ENCODE measurements at places on chromosomes 5 and 9. TPM values are rescaled to one million over a fixed set of nuclear protein-coding genes. Genes with fewer than 3 reads are reported as not detected.

LRRC70 gene
- total RNA-seq: 0.95 TPM

PCDHB1 gene
- total RNA-seq: not detected

N4BP3 gene
- total RNA-seq: 4.3 TPM

TOR4A gene
- total RNA-seq: 22.4 TPM

ABCA1 gene
- 1.6 TPM for total RNA-seq

CD74 gene
- total RNA-seq: 1,158 TPM

DNA sequence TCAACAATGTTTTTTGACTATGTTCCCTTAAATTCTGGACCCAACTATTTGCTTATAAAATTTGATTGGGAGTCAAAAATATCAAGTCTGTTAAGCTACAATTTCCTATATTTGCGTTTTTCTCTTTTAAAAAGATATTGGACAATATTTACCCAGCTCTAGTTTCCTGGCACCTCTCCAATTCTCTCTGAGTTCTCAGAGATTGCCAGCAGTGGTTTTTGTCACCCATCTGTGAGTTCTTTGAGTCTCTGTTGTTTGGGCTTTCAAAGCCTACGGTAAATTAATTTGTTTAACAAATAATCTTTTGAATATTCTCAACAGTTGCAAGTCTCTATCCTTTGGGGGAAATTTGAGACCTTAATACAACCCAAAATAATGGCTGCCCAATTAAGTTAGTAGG, 174.2 kb upstream of the PUM3 start:
- H3K4me3 ChIP-seq: no peak overlapping the region
- DNase-seq: no peak
- H3K27ac ChIP-seq: no peak overlapping the region
- H3K27me3 ChIP-seq: peaks cover under 1% of the 10 kb centered on the region
- H3K4me1 ChIP-seq: no peaks in the 10 kb centered on the region
- H3K36me3 ChIP-seq: no peaks in the 10 kb centered on the region

DNA sequence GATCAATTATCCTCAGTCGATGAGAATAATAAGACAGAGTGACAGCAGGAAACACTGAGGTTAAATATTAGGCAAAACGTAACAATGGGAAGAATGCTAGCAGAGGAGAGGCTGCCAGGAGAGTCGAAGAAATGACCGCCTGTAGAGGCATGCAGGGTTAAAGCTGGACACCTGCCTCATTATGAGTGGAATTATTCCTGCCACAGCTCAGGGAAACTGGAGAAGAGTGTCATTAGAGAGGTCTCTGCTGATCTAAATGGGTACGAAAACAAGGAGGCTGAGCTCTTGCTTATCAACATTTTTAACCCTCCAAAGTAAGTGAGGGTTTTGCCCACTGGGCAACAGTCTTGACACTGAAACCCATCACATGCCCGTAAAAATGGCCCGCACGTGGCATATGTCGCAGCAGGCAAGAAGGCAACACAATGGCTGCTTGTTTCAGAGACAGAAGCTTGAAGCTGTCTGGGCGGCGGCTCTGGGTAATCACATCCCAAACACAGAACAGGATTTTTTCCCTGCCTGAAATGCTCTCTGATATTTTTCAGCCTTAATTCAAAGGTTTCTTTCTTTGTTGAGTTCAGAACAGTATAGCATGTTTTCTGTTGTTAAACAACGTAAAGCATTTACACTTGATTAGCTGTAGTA, 118.7 kb downstream of the MED27 start:
- H3K4me3 ChIP-seq: no peak overlapping the region
- H3K36me3 ChIP-seq: peaks cover 6% of the 10 kb centered on the region
- no peak for DNase-seq
- H3K27ac ChIP-seq: no peak overlapping the region

DNA sequence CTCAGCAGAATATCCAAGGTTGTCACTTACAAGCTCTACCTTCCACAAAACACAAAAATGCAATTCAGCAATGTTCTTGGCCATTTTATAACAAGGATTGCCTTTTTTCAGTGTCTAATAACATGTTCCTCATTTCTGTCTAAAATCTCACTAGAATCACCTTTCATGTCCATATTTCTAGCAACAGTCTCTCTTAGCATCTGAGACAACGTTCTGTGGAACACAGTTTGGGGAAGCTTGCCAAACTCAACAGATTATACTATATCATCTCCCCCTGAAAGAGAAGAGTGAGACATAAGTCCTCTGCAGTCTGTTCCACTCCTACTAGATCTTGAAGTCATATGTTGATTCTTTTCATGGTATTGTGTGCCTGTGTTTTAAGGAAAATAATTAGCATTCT, 70.7 kb downstream of the F2RL2 start:
- peaks cover 64% of the 10 kb centered on the region for H3K4me1 ChIP-seq
- H3K27ac ChIP-seq: no peak overlapping the region
- no peak for DNase-seq

GRCh38 chr9:135815413-135815812, 91.9 kb downstream of the CAMSAP1 start:
- H3K4me1 ChIP-seq: no peaks in the 10 kb centered on the region
- H3K27ac ChIP-seq: no peak overlapping the region
- peaks cover 9% of the 10 kb centered on the region for H3K36me3 ChIP-seq
- H3K27me3 ChIP-seq: no peaks in the 10 kb centered on the region

GRCh38 chr9:136303825-136304416, at the start of gene CCDC187:
Gene CCDC187, minus strand, starts transcription at chr9:136304094. Its CDS starts 264 bp downstream, at chr9:136303830.
- no peak within 1 kb of the TSS for H3K4me3 ChIP-seq
- DNase-seq: no peak
- no peaks in the 10 kb centered on the region for H3K4me1 ChIP-seq

DNA sequence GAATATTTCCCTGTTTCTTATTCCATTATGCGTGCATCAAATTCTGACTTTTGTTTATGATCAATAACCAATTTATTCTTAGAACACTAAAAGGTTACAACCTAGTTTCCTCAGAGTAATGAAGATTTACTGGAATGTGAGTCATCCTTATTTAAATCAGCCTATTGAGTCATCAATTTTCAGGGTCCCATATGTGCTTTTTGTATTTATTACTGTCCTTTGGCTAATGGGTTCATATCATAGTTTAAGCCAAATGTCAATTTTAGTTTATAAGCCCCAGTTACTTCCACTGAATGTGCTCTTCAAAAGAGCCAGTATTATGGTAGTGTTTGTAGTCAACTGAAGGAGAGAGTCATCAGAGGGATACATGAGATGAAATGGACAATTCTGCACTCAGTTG, 359.2 kb downstream of the PRR16 start:
- no peaks in the 10 kb centered on the region for H3K4me1 ChIP-seq
- H3K27me3 ChIP-seq: no peaks in the 10 kb centered on the region
- no peak overlapping the region for H3K27ac ChIP-seq
- DNase-seq: no peak
- no peaks in the 10 kb centered on the region for H3K36me3 ChIP-seq
- H3K4me3 ChIP-seq: no peak overlapping the region

DNA sequence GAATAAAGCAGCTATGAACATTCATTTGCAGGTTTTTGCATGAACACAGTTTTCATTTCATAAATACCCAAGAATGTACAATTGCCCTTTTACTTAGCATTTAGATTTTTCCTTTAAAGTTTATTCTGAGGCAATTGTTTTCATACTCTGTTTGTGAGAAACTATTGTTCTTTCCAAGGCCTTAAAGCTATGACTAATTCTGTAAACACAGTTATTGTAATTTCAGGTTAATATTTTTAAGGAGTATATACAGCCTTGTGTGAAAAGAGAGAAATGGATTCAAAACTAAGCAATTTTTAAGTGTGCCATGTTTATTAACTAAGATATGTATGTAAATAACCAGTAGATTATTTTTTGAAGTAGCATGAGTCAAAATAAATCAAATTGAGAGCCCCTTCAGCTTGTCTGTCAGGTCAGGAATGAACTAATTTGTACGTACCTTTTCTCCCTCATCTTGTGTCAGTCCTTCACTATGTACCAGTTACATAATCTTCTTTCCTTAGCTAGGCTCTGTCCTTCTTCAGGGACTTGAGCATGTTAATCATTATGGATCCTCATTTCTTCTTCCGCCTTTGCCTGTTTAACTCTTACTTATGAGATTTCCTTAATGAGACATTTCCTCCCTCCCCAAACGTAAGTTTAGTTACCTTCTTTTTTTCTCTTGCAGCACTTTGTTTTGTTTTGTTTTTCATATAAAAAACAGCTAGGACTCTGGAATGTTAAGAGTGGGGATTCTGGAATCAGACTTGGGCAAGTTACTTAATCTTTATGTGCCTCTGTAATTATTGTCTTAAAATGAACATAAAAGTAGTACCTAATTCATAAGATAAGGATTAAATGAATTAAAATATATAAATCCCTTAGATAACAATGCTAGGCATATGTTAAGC, 63.6 kb downstream of the NIPBL start:
- no peak overlapping the region for H3K27ac ChIP-seq
- no peak overlapping the region for H3K4me3 ChIP-seq
- H3K27me3 ChIP-seq: no peaks in the 10 kb centered on the region
- DNase-seq: no peak
- H3K36me3 ChIP-seq: peaks cover 6% of the 10 kb centered on the region
- H3K4me1 ChIP-seq: peaks cover 2% of the 10 kb centered on the region

- DNase-seq: no peak
- peaks cover 15% of the 10 kb centered on the region for H3K36me3 ChIP-seq
- no peak overlapping the region for H3K4me3 ChIP-seq
- H3K27me3 ChIP-seq: no peaks in the 10 kb centered on the region
- no peak overlapping the region for H3K27ac ChIP-seq
Observed at GRCh38 chr9:37449862-37450632, 15.2 kb downstream of the ZBTB5 start.

DNA sequence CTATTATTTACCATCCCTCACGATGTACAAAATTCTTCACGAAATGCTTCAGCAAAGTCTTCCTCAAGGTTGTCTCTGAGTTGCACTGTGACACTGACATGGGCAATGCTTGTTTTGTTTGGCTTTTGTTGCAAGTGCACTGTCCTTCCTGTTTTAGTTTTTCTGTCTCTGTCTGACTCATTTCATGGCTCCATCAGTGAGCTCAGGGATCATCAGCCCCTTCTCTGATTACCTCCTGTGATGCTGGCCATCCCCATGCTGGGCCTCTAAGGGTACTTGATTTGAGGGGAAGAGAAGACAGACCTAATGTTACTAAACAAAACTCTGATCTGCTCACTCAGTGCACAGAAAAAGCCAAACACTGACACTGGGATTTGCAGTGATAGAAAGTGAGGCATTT, 37.6 kb upstream of the STX17 start:
- peak; percentile 35 for DNase-seq
- peak overlapping the region; percentile 4 for H3K4me3 ChIP-seq

DNA sequence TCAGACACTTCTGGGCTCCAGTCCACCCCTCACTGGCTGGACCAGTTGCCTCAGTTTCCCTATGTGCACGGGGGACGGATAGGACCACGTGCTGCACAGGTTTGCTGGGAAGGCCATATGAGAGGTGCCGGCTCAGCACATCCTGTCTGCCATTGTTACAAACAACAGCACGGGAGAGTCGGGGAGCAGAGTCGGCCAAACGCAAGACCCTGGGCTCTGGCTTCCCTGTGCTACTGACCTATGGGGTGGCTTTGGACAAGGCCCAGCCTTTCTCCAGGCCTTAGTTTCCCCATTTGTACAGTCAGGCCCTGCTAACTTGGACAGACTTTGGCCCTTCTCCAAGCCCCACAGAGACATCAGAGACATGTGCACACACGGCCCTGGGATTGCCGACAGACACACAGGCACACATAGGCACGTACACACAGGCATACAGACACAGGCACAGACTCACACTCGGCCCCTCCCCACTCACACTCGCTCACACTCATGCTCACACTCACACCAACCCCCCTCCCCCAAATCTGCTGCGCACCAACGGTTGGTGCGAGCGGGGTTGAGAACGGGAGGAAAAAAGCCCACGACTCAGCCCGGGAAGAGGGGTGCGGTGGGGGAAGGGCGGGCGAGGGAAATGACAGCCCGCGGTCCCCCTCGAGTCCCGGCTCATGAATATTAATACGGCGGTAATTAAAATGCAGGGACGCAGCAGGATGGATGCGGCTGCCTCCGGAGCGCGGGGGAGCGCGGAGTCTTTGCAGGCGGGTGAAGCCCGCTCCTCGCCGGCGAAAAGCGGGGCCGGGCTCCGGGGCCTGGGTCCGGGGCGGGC, 133.0 kb downstream of the C9orf50 start:
- H3K27ac ChIP-seq: peak overlapping the region; percentile 94
- peaks cover 66% of the 10 kb centered on the region for H3K4me1 ChIP-seq
- H3K27me3 ChIP-seq: peaks cover 4% of the 10 kb centered on the region

- no peak for DNase-seq
- H3K27me3 ChIP-seq: no peaks in the 10 kb centered on the region
- H3K27ac ChIP-seq: no peak overlapping the region
- H3K4me1 ChIP-seq: no peaks in the 10 kb centered on the region
- H3K4me3 ChIP-seq: no peak overlapping the region
Observed at GRCh38 chr5:61765471-61765870, 433.4 kb downstream of the ZSWIM6 start.

- no peaks in the 10 kb centered on the region for H3K4me1 ChIP-seq
- no peaks in the 10 kb centered on the region for H3K27me3 ChIP-seq
- no peak for DNase-seq
- H3K4me3 ChIP-seq: no peak overlapping the region
- H3K36me3 ChIP-seq: no peaks in the 10 kb centered on the region
Observed at GRCh38 chr5:116507051-116507537, 67.5 kb downstream of the SEMA6A start.

DNA sequence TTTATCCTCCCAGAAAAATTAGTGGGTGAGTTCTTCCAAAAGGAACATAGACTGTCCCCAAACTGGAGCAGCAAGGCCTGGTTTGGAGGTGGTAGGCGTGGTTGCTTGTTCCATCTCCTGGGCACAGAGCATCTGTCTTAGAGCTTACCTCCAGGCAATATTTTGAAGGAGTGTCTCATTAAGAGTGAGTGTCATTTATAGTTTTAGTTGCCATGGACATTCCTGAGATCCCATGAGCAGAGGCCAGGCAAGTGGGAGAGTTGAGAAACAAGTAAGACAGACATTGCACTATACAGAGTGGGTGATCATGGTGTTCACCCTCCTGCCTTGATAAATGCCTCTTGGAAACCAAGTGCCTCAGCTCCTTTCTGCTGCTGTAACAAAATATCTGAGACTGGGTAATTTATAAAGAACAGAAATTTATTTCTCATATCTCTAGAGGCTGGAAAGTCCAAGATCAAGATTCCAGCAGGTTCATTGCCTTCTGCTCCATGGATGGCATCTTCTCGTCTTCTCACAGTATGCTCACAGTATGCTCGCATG, 68.5 kb downstream of the KIAA1958 start:
- H3K27ac ChIP-seq: no peak overlapping the region
- DNase-seq: no peak
- H3K36me3 ChIP-seq: no peaks in the 10 kb centered on the region
- H3K4me3 ChIP-seq: no peak overlapping the region
- no peaks in the 10 kb centered on the region for H3K27me3 ChIP-seq

- H3K4me3 ChIP-seq: no peak overlapping the region
- no peaks in the 10 kb centered on the region for H3K4me1 ChIP-seq
- H3K36me3 ChIP-seq: no peaks in the 10 kb centered on the region
Observed at GRCh38 chr5:130425424-130425823, 521.2 kb downstream of the CHSY3 start.

All from activated CD4-positive, alpha-beta memory T cell treated with anti-CD3 and anti-CD28 coated beads, Interleukin-2, amount 10 ng/mL, durations not matched to agents 7 days and 5 days (primary cell).